ENCODE measurements at places on chromosomes 12 and 14. TPM values are rescaled to one million over a fixed set of nuclear protein-coding genes. Genes with fewer than 3 reads are reported as not detected.

DNA sequence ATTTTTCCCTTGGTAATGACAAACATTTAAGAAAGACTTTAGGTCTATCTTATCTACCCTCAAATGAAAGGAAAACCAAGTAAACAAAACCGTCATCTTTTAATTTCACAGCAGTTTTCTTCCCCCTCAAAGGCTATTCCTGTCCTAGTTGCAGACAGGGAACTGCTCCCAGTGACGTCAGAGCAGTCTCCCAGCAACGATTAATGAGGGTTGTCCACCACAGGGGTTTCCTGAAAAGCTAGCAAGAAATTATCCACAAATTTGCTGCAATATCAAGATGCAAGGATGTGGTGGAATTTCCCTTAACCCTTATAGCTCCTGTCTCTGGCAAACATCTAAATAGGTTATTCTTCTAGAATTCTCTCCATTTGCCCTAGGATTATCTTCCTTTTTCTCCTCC lies 89.1 kb upstream of the STAC3 start:
- no peak overlapping the region for H3K4me3 ChIP-seq
- no peaks in the 10 kb centered on the region for H3K27me3 ChIP-seq
- H3K27ac ChIP-seq, result no peak overlapping the region

PSEN1 gene
- 42.2 TPM for total RNA-seq

- no peaks in the 10 kb centered on the region for H3K27me3 ChIP-seq
- H3K4me1 ChIP-seq, result peaks cover 99% of the 10 kb centered on the region
- peak overlapping the region; percentile 67 for H3K4me3 ChIP-seq
- DNase-seq, result peak; percentile 100
- H3K27ac ChIP-seq, result peak overlapping the region; percentile 62
Measured at GRCh38 chr14:76961631-76962302, 66.7 kb downstream of the IRF2BPL start.

DNA sequence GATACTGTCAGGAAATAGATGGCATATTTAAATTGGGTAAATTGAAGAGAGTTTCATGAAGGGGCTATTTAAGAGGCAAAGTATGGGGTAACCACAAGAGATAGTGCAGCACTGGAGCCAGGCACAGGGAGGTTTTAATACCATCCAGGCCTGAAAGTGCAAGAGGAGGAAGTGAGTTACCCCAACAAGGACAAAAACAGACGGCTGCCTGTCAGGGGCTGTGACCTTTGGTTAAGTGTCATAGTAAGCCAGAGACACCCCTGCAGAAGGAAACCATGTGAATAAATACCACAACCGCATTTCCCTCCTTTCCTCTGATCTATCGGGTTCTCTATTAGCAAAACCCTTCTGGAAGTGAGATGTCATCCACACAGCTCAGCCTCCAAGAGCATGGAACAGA lies 122.0 kb upstream of the DHRS4 start:
- H3K27ac ChIP-seq, result no peak overlapping the region
- no peak for DNase-seq
- no peaks in the 10 kb centered on the region for H3K36me3 ChIP-seq
- no peak overlapping the region for H3K4me3 ChIP-seq

ANKRD33 gene
- total RNA-seq, result not detected

ARHGAP9 gene
- 119 TPM for total RNA-seq

CLEC1B gene
- not detected for total RNA-seq

METTL1 gene
- 18.7 TPM for total RNA-seq

GRCh38 chr12:57888409-57889157 lies 42.1 kb upstream of the CTDSP2 start:
- no peak overlapping the region for H3K4me3 ChIP-seq
- peaks cover 8% of the 10 kb centered on the region for H3K4me1 ChIP-seq
- H3K27ac ChIP-seq, result no peak overlapping the region
- DNase-seq, result no peak
- peaks cover 3% of the 10 kb centered on the region for H3K36me3 ChIP-seq

DPF3 gene
- total RNA-seq, result 0.62 TPM
